Gastroesophageal sphincter (tissue), 4 donors: ENCODE measurements at places on chromosomes 7 and 10. TPM values are rescaled to one million over a fixed set of nuclear protein-coding genes. Genes with fewer than 3 reads are reported as not detected.

The ADAM22 gene
- total RNA-seq: 1.1 TPM

The STEAP1 gene
- 12.7 TPM for total RNA-seq

The HOXA3 gene
- 7.5 TPM for total RNA-seq

The PPP1R3C gene
- 90.0 TPM for total RNA-seq

The HOGA1 gene
- 0.62 TPM for total RNA-seq

The CAMK2B gene
- total RNA-seq: 0.27 TPM

The TCAF1 gene
- 53.2 TPM for total RNA-seq

The MRPL32 gene
- 55.4 TPM for total RNA-seq

The ZNF735 gene
- not detected for total RNA-seq

The NRP1 gene
- total RNA-seq: 47.6 TPM

The CLCN1 gene
- not detected for total RNA-seq

The LFNG gene
- total RNA-seq: 9.1 TPM

The ATOH7 gene
- total RNA-seq: not detected

The GPR15LG gene
- 1.2 TPM for total RNA-seq

The CXCL12 gene
- total RNA-seq: 44.7 TPM

The OR6B1 gene
- not detected for total RNA-seq

The GOLGA7B gene
- total RNA-seq: 0.15 TPM

The ZNF438 gene
- 14.6 TPM for total RNA-seq

The ASAH2 gene
- 0.27 TPM for total RNA-seq

The GPER1 gene
- total RNA-seq: 7.3 TPM

The GJC3 gene
- total RNA-seq: 0.62 TPM

The TMEM196 gene
- not detected for total RNA-seq

The WASHC2A gene
- 30.4 TPM for total RNA-seq

The CYP2C19 gene
- 0.54 TPM for total RNA-seq

The TAS2R41 gene
- total RNA-seq: not detected

The TSPAN12 gene
- 4.4 TPM for total RNA-seq

The STK31 gene
- not detected for total RNA-seq

The DENND10 gene
- total RNA-seq: 42.5 TPM
